ENCODE measurements at places on chromosomes 12 and 14.
A peak's percentile ranks its signal among the peaks of the same experiment; 100 is the strongest.

GRCh38 chr14:23421594-23421993 is 13.5 kb upstream of the MYH6 start:
- peak; percentile 29 for DNase-seq

DNA sequence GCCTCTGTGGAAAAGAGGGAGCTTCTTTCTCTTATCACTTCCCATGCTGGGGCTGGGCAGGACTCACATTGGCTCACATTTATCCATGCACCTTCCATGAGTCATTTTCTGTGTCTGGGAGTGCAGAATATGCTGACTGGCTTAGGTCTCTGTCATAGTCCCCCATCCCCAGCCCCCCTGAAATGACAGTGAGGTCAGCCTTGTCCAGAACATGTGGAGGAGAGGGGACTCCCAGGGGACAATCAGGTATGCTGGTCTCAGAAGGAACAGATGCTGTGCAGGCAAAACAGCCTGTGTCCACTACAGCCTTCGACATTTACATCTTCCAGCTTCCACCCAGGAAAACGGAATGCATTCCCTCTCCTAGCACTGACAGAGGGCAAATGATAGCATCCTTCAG is 35.0 kb downstream of the ADGRD1 start:
- no peak for DNase-seq

DNA sequence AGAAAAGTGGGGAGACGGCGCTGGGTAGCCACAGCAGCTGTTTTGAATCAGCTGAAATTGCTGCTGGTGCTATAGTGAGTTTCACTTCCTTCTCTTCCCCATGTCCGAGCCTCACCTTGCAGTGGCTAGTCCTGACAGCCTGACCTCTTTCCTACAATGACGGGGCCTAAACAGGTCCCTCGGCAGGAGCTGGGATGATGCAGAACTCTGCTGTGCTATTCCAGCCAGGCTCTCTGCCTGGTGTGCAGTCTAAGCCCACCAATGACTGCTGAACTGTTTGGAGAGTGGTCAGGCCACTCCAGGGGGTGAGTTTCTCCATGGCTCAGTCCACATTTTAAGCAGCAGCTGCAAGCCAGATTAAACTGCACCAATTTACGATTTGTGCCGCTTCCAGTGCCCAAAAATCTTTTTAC is 207.3 kb downstream of the TTC7B start:
- no peak for DNase-seq

DNA sequence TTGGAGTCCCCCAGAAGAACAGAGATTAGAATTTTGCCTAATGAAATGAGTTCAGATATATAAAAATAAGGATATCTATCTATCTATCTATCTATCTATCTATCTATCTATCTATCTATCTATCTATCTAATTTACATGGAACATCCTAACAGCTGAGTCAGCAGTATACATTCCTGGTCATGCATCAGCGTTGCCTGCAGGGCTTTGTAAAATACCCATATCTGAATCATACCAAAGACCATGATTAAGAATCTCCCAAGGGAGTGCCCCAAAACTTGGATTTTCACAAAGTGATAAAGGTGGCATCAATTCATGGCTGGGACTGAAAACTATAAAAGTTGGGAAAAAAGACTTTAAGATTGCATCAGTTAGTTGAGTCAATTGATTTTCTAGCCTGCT is 32.7 kb upstream of the SYT10 start:
- no peak for DNase-seq

DNA sequence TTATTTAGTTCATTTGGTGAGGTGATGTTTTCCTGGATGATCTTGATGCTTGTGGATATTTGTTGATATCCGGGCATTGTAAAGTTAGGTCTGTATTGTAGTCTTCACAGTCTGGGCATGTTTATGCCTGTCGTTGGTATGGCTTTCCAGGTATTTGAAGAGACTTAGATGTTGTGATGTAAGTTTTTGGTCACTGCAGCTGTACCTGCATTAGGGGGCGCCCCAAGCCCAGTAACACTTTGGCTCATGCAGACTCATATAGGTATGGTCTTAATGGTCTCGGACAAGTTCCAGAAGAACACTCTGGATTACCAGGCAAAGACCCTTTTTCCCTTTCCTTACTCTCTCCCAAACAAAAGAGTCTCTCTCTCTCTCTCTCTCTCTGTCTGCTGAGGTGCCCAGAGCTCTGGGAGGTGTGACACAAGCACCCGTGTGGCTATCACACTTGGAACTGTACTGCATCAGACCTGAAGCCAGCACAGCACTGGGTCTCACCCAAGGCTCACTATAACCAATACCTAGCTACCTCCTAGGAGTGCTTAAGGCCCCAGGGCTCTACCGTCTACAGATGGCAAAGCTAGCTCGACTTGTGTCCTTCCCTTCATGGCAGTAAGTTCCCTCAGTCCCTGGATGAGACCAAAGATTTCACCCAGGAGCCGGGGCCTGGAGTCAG is 425.8 kb upstream of the ATXN7L3B start:
- DNase-seq, result no peak

DNA sequence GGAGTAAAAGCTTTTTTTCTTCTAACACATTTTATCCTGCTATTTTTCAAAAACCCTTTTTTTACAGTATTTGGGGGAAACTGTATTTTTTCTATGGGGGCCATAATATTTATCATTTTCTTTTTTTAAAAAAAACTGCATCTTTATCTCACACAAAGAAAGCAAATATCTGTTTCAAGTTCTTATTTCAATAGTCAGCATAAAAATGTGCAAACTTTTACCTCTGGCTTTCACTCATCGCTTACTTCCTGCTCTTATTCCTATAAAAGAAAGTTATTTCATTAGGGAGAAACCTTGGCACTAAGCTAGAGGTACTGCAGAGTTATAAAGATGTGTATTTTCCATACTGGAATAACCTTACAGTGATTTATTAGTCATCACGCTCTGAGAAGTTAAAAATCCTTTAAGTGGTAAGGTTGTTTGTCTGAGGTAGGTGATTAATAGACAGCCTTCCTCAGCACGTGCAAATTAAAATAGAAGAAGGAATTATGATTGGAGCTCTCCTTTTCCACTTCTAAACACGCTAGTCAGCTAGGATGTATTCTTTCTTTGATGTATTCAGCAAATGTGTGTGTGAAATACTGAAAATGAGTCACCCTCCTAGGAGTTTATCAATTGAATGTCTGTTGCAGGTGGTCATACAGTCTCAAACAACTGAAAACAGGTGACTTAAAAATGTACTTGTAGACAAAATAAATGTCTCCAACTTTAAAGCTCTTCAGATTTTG is 461.0 kb downstream of the GXYLT1 start:
- no peak for DNase-seq

- DNase-seq, result no peak
Observed at GRCh38 chr12:13379531-13380188, 183.1 kb downstream of the EMP1 start.

- no peak for DNase-seq
Observed at GRCh38 chr12:50061171-50061570, 3.8 kb downstream of the ASIC1 start.

DNA sequence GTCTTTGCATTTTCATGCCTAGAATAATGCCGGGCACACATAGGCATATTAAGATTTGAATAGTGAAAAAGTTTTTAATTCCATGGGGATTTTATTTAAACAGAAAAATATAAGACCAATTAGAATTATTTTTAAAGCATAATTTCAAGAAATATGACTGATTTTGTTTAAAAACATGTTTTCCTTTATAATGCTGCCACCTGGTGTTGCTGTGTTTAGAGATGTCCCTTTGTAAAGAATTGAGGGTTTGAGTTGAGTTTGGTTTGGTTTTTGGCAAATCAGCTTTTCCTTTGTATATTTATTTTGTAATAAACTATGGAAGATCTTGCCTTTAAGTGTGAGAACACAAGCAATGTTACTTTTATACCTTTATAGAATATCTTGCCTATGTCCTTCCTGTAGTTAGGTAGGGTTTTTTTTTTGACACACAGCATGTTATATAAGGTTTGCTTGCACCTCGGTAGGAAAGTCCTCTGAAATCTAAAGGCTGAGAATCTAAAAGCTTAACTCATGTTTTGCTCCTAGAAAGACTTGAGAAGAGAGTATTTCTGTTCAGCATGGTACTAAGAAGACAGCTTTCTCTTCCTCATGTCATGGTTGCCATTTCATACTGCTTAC is 31.4 kb upstream of the SNAPC1 start:
- DNase-seq, result no peak

GRCh38 chr12:130521375-130522124 is 183.9 kb downstream of the PIWIL1 start:
- no peak for DNase-seq

- DNase-seq, result no peak
Observed at GRCh38 chr14:56474419-56475022, 105.1 kb upstream of the TMEM260 start.

DNA sequence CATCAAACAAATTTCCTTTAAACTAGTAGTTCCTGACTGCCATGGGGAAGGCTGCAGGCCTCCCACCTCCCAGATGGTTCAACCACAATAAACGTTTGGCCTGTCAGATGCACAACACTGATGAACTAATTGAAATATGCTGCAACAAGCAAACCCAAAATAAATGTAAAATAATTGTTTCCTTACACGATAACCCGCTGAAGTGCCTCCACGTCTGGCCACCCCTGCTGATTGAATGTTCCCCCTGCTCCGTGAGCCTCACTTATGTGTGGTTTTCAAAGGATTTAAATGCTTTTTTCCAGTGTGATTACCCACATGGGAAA is 8.4 kb downstream of the PITPNM2 start:
- DNase-seq, result no peak

- DNase-seq, result no peak
Observed at GRCh38 chr12:93127582-93128331, 198.7 kb upstream of the EEA1 start.

- peak; percentile 52 for DNase-seq
Observed at GRCh38 chr14:90903101-90903500, 86.9 kb upstream of the TTC7B start.

DNA sequence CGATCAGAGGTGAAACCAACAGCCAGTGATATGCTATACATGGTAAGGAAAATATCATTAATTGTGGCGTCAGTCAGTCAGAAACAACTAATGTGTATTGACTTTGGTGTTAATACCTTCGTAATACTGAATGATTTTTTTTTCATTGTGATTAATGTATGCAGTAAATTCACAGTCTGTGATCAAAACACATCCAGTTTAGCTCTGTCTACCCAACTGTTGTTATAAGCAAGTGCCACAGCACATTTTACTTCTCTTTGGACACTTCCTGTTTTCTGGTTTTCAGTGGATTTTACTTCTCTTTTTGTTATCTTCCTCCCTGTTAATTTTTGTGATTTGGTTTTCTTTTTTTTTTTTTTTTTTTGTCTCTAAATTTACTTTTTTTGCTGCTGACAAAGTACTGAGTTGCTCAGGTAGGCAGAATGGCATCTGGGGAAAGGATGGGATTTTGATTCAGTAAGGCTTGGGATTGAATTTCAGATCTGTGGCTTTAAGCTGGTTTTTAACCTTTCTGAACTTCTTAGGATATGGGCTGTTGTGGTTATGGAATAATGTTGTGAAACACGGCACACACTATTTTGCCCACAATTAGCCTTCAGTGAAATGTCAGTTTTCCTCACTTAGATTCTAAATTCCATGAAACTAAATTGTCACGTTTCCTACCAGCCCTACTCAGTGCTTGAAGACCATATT is 604 bp downstream of the GLIPR1 start:
- no peak for DNase-seq

DNA sequence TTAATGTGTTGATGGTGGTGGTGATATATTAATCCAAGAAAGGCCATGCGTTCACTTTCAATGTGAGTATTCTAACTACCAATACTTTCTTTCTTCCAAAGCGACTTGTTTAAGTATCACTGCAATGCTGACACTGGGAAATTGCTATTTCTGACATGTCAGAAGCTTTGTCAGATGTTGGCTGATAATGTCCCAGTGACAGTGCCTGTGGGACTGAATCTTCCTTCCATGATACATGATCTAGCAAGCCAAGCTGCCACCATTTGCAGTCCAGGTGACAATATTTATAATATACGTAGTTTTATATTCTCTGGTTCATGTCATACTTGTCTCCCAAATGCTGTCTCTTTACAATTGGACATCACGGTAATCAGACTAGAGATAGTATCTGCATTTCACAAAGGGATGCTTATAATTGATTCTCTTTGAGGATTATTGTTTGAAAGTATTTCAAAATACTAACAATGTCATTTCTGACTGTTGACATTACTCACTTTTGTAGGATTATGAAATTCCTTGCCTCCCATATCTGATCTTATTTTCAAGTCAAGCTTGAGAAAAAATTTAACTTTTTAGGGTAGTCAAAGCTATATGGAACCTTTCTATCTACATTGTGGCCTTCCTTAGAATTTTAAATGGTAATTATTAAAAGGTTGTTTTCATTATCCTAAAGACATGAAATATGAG is 57.3 kb downstream of the KNTC1 start:
- no peak for DNase-seq

DNA sequence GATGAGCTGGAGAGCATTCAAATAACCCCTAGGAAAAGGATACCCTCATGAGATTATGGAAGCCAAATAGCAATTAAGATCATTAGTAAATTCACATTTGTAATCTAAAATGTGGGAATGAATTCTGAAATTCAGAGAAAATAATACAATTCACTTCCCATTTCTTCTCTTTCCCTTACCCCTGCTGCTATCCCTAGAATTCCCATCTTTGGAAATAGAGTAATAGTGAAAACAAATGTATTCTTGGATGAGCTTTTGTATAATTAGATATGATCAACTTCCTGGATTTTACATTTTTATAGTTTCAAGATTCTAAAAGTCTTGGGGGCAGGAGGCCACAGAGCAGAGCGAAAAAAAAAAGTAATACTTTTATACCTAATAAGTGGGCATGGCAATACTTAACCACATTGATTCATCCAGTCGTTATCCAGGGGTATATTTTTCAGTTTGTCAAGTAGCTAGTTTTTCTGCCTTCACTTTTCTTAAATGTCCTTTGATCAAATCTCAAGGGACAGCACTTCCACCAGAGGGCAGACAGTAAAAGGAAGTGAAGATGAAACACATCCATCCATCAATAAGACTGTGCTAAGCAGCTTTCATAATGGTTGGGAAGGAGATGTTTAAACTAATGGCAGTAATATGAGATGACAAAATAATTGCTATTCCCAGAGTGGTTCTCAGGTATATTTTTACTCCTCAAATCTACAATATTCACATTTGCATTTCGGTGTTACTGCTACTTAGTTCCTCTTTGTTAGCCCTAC is 401.3 kb downstream of the DIO2 start:
- no peak for DNase-seq

GRCh38 chr12:19895246-19896020 is 456.1 kb downstream of the AEBP2 start:
- no peak for DNase-seq

DNA sequence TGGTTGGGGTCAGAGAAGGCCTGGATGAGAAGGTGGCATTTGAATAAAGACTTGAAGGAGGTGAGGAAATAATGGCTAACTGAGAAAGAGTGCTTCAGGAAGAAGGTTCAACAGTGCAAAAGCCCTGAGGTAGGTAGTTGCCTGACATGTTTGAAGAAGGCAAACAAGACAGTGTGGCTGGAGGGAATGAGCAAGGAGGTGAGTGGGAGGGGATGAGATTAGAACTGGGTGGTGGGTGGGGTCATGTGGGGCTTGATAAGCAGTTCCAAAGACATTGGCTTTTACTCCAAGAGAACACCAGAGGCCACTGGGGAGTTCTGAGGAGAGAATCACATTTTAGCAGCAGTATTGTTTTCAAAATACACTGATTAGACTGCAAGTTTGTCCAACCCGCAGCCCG is 50.5 kb downstream of the HSPB8 start:
- DNase-seq, result no peak

All from stimulated activated CD8-positive, alpha-beta memory T cell treated with anti-CD3 and anti-CD28 coated beads, Interleukin-4, amount 100 ng/mL, for 48 hours (primary cell).